ENCODE measurements at places on chromosomes 2 and 18.

- DNase-seq, result no peak
These were observed 217.0 kb downstream of the CMPK2 start for GRCh38 chr2:6648596-6649247.

DNA sequence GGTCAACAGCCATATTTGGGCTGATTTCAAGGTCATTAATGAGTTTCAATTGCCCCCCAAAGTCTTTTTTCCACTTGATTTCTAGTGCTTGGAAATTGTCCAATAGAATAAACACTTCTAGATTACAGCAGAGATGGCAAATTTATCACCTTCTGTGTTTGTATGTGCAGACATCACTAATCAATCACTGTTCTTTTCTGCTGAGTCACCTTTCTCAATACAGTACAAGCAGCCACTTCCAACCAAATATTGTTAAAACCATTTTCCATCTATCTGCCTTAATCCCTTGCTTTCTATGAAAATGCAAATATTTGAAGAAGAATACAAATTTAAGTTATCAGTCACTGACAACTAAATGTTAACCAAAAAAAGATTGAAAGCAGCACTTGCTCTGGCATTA lies 40.2 kb upstream of the ZNF521 start:
- DNase-seq, result no peak

GRCh38 chr2:220273082-220273481 lies 645.7 kb downstream of the SLC4A3 start:
- DNase-seq, result no peak

GRCh38 chr18:62781262-62781661 lies 65.9 kb downstream of the PHLPP1 start:
- no peak for DNase-seq

DNA sequence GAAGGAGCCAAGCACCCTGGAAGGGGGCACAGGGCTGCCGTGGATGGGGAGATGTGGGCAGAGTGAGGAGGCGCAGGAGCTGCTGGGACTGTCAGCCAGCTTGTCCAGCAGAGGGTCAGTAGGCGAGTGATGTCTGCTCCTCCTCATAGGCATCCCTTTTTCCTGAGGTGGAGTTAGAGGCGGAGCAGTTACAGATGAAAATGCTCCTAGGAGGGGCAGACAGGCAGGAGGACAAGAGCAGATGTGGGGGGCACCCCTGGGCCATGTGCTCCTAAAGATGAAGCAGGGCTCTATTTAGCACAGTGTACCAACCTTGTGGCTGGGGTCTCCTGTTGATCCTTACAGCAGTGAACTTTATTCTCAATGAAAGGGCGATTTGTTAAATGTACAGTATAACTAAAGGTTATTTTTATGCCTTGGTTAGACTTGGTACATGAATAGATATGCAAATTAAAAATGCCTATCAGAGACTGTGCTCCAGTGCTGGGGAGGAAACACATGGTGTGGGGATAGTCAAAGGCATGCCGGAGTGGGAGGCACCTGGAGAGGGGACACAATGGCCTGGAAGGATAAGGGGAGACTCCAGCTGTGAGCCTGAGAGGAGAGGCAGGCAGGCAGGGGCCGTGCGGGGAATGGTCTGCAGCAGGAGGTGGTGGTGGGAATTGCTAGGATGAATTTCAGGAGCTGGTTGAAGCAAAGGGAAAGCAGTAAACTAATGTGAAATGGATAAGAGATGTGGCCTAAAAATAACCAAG lies 175.3 kb downstream of the CLIP4 start:
- no peak for DNase-seq

- no peak for DNase-seq
These were observed 32.8 kb downstream of the COBLL1 start for GRCh38 chr2:164808776-164809175.

All from stimulated activated CD8-positive, alpha-beta memory T cell treated with anti-CD3 and anti-CD28 coated beads, Interleukin-7, amount 100 ng/mL, for 1 hour (primary cell).